ENCODE measurements at places on chromosomes 4 and X.

DNA sequence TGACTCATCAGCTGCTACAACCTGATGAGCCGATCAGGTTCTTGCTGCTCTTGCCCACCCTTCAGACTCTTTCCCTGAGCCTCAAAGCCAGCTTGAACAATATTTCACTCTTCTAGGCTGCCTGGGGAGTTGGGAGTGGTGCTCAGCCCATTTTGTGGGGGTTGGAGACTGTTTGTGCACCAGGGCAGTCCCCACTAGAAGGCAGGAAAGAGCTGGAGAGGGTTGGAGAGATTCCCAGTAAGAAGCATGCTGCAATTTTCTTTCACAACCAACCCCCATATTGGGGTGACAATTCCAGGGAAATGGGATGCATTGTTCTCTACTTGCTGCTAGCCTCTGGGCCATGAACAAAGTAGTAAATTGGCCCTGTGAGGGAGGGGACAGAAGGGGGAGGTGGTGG, 44.1 kb downstream of the SLC16A2 start:
- no peak for DNase-seq

GRCh38 chr4:36053930-36054329, 190.4 kb downstream of the ARAP2 start:
- DNase-seq: no peak

DNA sequence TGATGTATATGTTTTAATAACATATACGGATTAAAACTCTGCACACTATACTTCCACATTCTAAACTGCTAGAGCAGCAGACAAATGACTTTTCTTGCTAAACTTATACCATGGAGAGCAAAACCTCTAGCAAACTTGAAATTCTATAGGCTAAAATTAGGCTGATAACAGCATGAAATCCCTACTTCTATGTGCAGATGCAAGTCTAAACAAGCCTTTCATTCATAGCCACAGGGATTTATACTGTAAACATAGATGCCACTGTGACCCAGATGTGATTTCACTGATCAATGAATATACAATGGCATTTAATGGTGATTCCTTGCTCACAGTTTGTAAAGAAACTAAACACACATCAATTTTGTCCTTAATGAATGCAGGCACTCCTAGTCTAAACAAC, 151.0 kb downstream of the ANTXR2 start:
- no peak for DNase-seq

GRCh38 chrX:24979081-24979480, 36.7 kb downstream of the ARX start:
- DNase-seq: no peak

GRCh38 chr4:140289486-140289885, 84.0 kb upstream of the SCOC start:
- no peak for DNase-seq

Data from NCI-H748 treated with DMSO at 0.1 percent for 48 hours (cell line).